NCI-H2081 treated with DMSO at 0.1 percent for 48 hours (cell line): ENCODE measurements at places on chromosomes 3 and 15.

- DNase-seq = no peak
Observed at GRCh38 chr3:23036728-23037127, 166.4 kb upstream of the UBE2E2 start.

- no peak for DNase-seq
Observed at GRCh38 chr15:101391431-101391830, 96.4 kb upstream of the SNRPA1 start.

DNA sequence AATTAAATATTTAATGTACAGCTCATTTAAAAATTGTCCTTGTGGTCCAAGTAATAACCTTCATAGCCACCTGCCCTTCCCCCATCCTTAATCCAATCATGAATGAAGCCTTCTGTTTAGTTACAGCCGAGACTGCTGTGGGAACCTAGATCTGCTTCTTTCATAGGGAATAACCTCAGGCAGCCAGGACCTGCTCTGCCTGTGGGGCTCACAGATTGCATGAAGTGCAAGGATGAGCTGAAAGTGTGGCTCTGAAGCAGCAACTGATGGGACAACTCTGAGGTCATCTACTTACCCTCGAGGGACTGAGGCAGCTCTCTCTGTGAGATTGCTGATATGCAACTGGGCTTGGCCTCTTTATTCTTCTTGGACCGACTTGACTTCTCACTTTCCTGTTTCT, 169.8 kb downstream of the POTEB3 start:
- DNase-seq = no peak

DNA sequence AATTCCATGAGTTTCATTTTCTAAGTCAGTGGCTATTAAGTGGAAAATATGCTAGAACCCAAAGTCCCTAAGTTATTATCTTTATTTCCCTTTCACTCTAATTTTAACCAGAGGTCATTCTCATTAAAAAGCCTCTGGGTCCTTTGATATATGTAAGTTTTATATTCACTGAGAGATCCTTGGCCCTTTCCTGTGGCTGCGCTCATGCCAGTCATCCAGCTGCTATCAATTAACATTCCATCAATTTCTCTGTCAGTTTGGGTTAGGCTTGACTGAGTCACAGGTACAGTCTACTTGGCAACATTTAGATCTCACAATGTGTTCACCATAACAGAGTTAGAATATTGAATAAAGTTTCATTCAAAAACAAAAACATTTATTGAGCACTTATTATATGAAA, 58.0 kb upstream of the FBN1 start:
- DNase-seq = no peak

- no peak for DNase-seq
Observed at GRCh38 chr15:70099967-70100473, 2.3 kb upstream of the TLE3 start.

GRCh38 chr3:15476378-15476777, 45.1 kb downstream of the COLQ start:
- no peak for DNase-seq

DNA sequence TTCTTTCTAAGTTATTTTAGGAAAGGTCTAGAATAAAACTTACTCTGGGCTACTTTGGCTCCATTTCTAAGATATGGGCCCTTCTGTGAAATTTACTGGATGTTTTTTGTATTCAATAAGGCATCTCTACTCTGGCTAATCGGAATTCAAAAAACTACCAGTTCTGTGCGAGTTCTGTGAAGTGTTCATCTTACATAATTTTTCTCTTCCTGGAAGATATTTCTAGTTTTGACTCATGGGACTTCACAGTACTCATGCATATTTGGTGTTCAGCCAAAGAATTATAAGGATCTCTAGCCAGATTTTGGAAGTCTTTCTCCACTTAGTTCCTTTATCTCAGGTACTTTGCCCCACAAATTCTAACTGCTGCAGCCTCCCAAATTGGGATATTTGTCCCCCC, 46.4 kb upstream of the MBNL1 start:
- DNase-seq = no peak

DNA sequence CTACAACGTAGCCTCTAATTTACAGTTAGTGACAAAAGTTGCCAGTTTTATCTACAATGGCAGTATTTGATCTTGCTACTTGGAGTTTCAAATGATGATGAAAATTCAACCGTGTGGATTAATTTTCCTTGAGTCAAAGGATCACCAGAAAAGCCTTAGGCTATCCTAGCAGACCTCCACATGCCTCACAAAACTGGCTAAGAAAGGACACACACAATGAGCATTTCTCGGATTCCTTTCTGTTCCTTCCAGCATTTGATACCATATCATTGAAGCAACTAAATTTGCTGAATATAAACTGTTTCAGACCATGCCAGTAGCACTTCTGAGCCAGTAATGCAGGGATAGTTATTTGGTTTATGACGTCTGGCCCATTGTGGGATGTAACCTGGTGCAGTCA, 587.4 kb upstream of the MDFIC2 start:
- no peak for DNase-seq

DNA sequence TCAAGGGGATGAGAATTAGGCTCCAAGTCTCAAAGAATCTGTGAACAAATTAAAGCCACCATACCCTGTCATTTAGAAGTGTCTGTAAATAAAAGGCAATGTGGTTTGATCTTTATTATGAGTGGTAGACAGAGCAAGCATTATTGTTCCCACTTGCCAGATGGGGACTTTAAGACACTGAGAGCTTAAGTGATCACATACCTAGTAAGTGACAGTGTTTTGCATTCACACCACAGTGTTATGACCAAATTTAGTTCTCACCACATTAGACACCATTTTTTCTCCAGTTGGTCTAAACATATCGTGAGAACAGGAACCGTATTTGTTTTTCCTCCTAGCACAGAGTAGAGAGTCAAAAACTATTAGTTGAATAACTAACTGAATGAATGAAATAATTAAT, 13.2 kb upstream of the ZBED2 start:
- DNase-seq = no peak

GRCh38 chr3:9172851-9173321, 76.6 kb downstream of the SRGAP3 start:
- DNase-seq = no peak

- no peak for DNase-seq
Observed at GRCh38 chr3:138296639-138297038, 33.0 kb downstream of the NME9 start.

DNA sequence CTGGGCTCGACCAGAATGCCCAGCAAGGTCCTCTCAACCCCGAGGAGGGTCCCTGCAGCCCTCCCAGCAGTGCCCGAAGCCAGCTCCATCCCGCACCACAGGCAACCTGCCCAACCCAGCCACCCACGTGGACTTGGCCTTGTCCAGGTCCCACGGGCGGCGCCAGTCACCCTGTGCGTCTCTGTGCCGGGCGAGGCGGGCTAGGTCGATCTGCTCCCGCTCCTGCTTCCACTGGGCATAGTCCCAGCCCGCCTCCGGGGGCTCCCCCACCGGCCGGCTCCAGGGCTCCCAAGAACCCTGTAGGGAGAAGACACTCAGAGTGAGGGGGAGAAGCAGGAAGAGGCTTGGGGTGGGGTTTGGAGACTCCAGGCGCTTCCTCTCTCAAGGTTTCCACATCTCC, 3.1 kb downstream of the CCDC9B start:
- no peak for DNase-seq

GRCh38 chr3:135629701-135630408, 335.7 kb upstream of the PPP2R3A start:
- DNase-seq = no peak

- DNase-seq = no peak
Observed at GRCh38 chr3:179028408-179028807, 43.2 kb downstream of the ZMAT3 start.

DNA sequence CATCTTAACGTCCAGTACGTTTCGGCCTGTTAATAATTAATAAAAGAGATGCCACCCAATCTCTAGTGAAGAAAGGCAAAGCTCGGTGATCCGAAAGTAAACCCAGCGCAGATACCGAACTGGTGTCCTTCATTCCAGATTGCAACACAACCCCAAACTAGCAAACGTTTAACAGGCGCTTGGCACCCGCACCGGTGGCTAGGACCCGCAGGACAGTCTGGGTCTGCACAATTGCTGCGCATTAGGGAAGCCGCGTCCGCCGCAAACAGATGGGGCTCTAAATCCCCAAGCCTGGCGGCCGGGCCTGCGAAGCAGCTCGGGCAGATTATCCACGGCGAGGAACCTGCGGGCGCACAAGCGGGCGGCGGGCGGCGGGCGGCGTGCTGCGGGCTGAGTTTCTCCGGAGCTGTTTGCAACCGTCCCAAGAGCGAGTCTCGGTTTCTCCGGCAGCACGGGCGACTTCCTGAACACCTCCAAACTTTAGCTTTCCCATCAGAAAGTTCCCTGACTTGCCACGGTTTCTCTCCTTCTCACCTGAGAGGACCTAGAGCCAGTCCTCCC, 112.1 kb upstream of the ICE2 start:
- no peak for DNase-seq

GRCh38 chr3:4794331-4794730, 184.9 kb upstream of the BHLHE40 start:
- no peak for DNase-seq

DNA sequence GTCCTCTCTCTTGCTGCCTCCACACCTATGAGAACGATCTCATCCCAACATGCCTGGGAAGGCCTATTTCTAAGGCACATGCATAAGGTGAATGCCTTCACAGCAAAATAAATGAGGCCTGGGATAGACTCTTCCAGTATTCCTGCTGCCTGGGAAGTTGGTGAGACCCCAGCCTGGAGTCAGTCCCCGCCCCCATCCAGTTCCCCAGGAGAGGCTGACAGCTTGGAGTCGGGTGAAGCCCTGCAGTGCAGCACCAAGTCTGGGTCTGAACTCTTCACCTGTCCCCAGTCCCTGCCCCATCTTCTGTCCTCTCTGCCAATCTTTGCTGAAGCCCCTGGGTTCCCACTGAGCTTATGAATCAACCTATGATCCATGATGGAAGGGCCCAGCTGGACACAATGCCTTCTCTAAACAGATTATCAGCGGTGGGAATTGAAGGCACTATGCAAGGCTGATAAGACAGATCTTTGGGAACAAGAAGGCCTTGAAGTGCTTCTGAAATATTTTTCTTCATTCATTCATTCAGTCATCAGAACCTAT, 10.2 kb upstream of the APBA2 start:
- DNase-seq = no peak

DNA sequence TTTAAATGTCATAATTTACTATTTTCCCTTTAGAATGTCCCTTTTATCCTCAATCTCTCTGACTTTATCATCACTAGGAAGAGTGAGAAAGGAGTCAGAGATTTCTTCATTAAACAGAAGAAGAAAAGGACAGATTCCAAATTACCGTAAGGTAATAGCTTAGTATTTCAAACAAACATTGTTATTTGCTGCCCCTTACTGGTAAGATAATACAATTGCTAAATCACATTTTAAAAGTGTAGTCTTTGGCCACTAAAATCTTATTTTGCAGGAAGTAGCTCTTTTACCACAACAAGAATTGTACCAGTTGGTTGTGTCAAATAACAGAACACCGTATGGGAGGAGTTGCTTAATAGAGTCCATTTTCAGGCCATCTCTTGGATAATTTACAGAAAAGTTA, 53.7 kb downstream of the CGGBP1 start:
- no peak for DNase-seq

- no peak for DNase-seq
Observed at GRCh38 chr3:106692624-106693023, 684.6 kb upstream of the CCDC54 start.

GRCh38 chr3:173901649-173902048, 504.1 kb downstream of the NLGN1 start:
- no peak for DNase-seq

DNA sequence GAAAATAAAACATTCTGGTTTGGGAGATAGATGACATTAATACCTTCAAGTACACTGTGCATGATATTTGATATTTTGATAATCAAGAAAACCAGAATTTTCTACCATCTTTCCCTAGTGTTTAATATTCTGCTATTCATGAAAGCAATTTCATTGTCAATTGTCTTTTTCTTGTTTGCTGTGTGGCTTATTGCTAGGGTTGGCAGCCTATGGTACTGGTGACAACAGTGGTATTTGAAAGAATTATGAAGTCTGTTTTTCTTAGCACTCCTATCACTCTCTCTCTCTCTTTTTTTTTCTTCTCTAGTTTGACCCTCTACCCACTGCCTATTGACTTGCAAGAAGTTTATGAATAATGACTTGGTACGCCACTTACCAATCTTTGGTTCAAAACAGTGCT, 15.4 kb downstream of the RNF13 start:
- DNase-seq = no peak

GRCh38 chr15:69723404-69724096, 270.9 kb downstream of the RPLP1 start:
- DNase-seq = no peak

DNA sequence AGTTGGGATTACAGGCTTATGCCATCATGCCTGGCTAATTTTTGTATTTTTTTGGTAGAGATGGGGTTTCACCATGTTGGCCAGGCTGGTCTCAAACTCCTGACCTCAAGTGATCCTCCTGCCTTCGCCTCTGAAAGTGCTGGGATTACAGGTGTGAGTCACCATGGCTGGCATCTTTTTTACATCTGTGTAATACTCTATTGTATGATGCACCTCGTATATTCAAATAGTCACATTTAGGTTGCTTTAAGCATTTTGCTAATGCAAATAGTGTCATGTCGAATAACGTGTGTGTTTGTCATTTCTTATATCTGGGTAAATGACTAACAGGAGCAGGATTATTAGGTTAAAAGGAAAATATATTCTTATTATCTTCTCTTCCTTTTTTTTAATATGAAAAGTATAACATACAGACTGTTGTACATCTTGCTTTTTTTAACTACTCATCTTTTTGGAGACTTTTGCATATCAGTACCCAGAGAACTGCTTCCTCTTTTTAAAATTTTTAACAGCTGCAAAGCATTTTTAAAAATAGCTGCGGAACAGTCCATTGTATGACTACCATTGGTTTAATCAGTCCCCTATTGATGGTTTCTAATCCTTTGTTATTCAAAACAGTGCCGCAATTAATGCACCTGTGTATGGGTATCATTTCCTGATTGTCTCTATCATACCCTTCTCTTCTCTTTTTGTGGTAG, 13.4 kb downstream of the SCAMP5 start:
- DNase-seq = no peak
